ENCODE measurements at places on chromosomes 1 and 21.
A peak's percentile ranks its signal among the peaks of the same experiment; 100 is the strongest.

DNA sequence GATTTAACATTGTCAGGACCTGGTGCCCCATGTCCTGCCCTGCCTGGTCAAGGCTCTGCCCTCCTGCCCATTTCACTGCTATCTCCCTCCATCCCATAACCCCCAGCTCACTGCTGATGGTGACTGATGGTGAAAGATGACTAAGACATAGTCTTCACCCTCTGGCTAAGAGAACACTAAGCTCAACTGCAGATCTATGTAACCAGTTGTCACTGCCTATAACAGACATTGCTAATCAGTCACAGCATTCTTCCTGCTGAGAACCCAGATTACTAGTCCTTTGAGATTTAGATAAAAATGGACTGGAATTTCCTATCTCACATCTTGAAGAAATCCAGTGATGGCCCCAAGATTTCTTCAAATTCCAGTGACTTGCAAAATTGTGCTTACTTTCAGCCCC is 8.0 kb upstream of the ZNF362 start:
- DNase-seq: no peak

DNA sequence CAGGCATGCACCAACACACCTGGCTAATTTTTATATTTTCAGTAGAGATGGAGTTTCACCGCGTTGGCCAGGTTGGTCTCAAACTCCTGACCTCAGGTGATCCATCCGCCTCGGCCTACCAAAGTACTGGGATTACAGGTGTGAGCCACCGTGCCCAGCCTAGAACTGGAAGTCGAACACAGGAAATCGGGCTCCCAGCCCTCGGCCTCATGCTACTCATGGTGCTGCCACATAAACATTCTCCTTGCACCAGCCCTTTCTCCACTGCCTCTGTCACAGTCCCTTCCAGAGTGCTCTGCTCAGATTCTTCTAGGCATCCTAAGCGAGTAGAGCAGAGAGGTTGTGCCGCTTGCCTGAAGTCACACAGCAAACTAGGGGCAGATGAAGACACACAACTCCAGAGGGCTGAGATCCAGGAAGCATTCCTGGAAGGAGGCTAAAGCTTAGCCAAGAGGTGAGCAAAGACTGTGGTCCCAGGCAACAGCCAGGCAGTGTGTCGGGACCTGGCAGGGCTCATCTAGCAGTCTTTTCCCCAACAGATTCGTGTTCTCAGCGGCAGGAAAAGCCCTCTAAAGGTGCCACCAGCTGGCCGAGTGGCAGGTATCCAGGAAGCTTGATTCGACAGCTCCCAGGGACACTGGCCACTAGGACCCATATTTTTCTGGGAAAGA is 29.6 kb upstream of the NPPB start:
- no peak for DNase-seq

DNA sequence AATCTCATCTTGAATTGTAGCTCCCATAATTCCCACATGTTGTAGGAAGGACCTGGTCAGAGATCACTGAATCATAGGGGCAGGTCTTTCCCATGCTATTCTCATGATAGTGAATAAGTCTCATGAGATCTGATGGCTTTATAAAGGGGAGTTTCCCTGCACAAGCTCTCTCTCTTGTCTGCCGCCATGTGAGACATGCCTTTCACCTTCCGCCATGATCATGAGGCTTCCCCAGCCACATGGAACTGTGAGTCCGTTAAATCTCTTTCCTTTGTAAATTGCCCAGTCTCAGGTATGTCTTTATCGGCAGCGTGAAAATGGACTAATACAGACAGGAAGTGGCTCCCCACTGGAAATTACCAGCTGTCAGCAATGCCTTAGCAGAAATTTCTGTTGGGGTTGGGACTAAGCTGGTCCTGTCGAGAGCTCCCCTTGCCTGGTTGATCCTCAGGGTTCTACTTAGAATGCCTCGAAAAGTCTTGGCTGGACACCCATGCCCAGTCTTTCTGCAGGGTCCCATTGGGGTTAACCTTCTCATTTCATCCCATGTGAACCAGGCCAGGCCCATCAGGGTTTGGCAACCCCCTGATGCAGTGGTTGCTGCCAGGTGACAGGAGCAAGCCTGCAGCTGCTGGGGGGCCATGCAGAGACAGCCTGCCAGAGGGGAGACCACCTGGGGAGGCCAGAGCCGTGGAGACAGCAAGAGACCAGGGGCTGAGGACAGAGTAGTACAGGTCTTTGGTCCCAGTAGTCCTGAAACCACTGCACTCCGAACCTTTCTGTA is 2.8 kb upstream of the ABCG1 start:
- no peak for DNase-seq

DNA sequence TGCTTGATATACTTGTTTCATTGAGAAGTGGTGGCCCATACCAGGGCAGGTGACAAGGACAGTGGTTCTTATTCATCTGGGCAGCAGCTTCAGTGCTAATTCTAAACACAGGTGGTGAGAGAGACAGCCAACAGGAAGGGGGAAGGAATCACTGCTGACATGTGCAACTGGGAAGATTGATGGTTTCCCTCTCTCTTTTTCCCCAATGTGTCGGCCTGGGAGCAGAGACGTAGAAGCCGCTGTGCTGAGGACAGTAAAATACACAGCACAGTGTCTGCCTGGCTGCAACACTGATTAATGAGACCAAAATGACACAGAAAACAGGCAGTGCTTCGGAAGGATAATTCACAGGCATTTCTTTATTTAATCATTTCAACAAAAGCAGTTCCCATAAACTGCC is 48.8 kb downstream of the WARS2 start:
- no peak for DNase-seq

GRCh38 chr1:151988405-151988923 is 5.2 kb downstream of the S100A10 start:
- DNase-seq: no peak

- no peak for DNase-seq
These were observed 103.3 kb upstream of the IFFO2 start for GRCh38 chr1:19059773-19060172.

DNA sequence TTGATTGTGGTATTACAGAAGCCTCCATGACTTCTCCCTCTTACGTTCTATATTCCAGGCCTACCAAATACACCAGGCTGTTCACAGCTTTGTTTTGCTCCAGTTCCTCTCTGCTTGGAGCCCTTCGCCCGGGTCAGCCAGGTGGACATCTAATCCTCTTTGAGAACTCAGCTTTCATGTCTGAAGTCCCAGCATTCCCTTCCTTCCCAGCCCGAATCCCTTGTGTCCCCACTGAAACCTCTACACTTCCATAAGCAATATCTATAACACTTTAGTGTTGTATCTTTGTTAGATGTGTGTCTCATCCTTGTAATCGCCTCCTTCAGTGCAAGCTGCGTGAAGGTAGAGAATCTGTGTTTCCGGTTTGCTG is 1.9 kb downstream of the RNF11 start:
- no peak for DNase-seq

DNA sequence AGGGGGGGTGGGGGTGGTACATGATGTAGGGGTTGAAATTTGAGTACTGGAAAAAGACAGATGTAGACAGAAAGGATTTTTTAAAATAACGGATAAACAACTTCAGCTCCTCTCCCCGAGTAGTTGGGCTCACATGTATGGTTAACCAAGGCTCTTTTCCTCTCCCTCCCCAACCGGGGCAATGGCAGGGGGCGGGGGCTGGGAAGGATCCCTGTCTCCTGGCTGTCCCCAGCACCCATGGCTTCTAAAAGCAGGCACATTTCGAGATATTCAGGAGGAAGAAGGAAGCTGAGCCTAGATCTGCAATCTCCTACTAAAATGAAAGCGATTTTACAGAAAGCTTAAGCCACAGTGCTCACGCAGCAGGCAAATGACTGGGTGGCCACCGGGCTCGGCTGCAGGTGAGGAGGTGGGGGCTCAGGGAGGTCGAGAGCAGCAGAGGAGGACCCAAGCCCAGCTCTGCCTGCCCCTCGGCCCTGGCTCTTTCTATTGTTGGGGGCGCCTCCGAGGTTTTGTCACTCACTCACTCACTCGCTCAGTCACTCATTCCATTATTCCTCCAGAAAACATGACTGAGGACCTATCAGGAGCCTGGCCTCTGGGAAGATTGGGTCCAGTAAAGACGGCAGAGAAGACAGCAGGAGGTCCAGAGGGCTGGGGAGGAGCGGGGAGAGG is 573.3 kb downstream of the PTPRU start:
- DNase-seq: no peak

- DNase-seq: peak; percentile 66
These were observed 129.7 kb upstream of the FAM72C start for GRCh38 chr1:144101397-144102045.

- DNase-seq: no peak
These were observed 169.5 kb downstream of the VAV3 start for GRCh38 chr1:107795441-107795840.

GRCh38 chr1:96253246-96254035 is 468.1 kb upstream of the PTBP2 start:
- DNase-seq: no peak

DNA sequence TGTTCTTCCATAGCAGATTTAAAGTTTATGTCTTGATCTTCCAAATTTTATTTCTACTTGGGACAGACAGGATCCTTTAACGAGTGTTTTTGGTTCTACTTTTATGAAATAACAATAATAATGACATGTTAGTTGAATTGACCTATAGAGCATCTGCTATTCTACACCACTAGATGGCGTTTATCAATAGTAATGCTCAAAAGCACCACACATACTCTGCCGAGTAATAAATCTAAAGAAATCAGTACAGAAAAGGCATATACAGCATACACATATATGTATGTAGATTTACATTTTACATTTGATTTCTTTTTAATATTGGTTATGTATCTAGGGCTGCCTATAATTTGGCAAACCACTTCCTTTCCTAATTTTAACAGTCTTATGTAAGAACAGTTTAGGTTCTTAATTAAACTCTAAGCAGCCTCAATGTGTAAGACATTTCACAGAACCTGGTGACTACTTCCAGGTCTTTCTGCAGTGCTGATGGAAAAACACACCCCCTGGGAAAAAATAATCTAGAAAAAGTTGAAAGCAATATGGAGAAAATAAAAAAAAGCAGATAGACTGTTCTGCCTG is 5.9 kb upstream of the SIPA1L2 start:
- DNase-seq: no peak

- DNase-seq: no peak
These were observed 42.6 kb downstream of the FCRL5 start for GRCh38 chr1:157509546-157510232.

GRCh38 chr1:101130673-101131072 is 105.1 kb upstream of the DPH5 start:
- no peak for DNase-seq

- DNase-seq: no peak
These were observed 136.2 kb downstream of the NAV1 start for GRCh38 chr1:201675143-201675542.

GRCh38 chr1:11648732-11649158 is 5.5 kb downstream of the FBXO2 start:
- peak; percentile 61 for DNase-seq

GRCh38 chr1:220982686-220983085 is 103.4 kb downstream of the HLX start:
- no peak for DNase-seq

GRCh38 chr1:227778401-227778947 is 37.0 kb upstream of the PRSS38 start:
- no peak for DNase-seq

DNA sequence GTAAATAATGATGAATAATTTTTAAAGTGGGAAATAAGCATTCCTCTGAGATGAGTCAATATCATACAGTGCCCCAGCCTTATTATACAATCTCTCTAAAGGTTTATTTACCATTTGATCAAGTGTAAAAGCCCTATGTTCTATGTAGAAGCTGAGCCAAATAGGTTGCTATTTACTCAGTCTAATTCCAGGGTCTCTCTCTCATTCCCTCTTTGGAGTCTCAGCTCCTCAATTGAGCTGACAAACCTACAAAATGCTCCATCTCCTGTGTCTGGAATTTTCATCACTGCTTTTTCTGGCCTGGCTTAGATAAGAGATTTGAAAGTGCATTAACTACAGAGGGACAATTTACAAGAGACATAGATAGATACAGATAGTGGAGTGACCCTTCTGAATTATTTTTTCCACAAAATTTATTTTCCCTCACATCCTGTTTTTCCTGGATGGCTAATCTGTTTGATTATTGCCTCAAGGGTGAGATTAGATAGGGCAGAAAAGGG is 24.8 kb upstream of the USH2A start:
- no peak for DNase-seq

DNA sequence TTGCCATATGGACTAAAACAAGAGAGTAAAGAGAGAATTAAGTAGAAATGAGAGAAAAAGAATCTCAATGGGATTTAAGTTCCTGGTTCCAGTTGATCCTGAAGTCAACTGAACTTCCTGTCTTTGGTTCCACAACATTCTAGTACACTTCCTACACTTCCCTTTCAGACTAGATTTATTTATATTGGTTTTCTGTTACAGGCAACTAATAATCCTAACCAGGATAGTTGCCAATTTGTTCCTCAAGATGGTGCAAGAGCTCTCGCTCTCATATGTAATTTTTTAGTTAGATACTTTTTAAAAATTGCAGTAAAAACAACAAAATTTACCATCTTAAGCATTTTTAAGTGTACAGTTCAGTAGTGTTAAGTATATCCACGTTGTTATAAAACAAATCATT is 28.8 kb upstream of the TRIM45 start:
- no peak for DNase-seq

DNA sequence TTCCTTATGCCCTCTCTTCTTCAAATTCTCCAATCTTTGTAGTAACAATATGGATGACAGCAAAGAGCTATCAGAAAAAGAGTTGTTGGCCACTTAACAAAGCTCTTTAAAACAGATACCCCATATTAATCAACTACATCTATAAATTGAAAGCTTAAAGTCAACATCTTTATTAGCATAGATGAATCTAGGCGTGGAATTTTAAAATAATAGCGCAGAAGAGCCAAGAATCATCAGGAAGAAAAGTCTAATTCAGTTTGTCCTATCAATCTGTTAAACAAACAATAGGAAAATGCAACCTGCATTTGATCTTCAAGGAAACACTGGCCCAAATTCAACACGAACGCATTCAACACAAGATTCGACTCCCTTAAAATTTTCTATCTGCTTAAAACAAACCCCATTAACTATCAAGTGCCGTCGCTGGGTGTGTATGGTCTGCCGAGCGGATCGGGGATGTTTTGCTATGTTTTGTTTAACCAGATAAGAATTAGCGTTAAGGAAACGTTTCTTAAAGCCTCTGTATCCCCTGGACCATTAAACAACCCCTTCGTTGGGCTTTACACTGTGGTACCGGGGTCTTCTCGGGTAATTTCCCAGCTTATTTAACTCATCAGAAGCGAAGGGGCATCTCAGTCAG is 1.0 kb downstream of the LYST start:
- no peak for DNase-seq

GRCh38 chr1:153387785-153388184 is 3.1 kb downstream of the S100A8 start:
- DNase-seq: no peak

- DNase-seq: no peak
These were observed 78.0 kb downstream of the HLCS start for GRCh38 chr21:36888466-36888865.

- DNase-seq: no peak
These were observed 101.5 kb downstream of the ACTL8 start for GRCh38 chr1:17856496-17857108.

Measured in activated naive CD4-positive, alpha-beta T cell treated with anti-CD3 and anti-CD28 coated beads, Interleukin-2, amount 50 U/mL, for 72 hours (primary cell).